ENCODE measurements at places on chromosomes 16 and 17.

- no peak for DNase-seq
Observed at GRCh38 chr16:16096858-16097213, 126.5 kb downstream of the ABCC6 start.

GRCh38 chr17:16568541-16569357 lies at the start of gene ZNF287:
Gene ZNF287 (minus strand): TSS chr17:16569204. CDS start chr17:16567731, 1,473 bp downstream.
- no peak for DNase-seq

DNA sequence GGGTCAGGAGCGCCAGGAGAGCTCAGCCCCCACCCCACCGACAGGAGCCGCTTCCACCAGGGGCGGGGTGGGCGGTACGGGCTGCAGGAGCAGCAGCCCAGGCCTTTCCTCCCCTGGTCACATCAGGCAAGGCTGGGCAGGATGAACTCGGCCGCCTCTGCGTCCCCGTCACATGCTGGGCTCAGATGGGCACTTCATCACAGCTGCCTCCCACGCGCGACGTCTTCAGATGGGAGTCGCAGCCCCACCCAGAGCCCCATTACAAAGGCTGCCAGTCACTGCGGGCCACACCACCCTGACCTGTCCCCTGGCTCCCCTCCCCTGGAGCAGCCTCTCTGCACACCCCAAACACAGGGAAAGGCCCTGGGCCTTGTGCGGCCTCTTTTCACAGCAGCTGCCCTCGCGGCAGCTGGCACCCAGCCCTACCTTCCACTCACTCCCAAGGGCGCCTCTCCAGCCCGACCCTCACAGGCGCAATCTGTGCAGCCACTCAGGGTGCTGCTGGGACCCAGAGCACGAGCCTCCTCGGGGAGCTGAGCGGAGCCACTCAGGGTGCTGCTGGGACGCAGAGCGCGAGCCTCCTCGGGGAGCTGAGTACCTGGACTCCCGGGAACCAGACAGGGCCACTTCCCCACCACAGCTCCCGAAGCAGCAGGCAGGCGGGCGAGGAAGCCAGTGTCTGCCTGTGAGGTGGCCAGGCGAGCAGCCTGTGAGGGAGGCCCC lies 4.7 kb downstream of the ZNF598 start:
- no peak for DNase-seq

DNA sequence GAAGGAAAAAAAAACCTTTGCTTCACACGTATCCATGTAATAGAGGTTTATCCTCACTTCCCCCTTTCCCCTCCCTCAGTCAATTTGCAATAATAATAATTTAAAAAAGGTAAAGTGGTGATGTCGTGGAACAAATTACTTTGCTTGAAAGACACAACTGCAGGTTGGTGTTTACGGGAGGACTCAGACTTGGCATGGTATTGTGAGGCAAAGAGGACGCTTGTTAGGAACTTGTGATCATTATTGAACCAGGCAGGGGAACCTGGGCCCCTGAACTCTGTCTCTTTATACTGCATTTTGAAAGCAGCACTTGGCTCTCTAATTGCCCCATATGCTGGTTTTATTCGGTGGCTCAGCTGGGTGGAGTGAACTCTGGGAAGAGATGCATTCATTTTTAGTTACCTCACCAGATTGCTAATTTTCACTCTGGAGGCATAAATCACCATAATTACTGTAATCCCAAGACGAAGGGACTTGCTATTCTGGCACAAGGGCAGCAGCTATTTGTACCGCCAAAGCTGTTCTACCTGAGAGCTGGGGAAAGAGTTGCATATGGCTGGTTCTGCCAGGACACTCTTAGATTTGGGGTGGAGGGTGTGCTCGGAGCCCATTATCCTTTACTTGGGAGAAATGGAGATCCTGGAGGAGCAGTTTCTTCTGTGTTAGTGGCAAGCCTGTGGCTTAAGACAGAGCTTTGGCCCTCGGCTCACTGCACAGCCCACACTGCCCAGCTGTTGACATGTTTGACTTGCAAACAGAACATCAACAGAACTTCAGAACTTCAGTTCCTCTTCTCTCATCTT lies 5.7 kb upstream of the DHX8 start:
- DNase-seq: no peak

DNA sequence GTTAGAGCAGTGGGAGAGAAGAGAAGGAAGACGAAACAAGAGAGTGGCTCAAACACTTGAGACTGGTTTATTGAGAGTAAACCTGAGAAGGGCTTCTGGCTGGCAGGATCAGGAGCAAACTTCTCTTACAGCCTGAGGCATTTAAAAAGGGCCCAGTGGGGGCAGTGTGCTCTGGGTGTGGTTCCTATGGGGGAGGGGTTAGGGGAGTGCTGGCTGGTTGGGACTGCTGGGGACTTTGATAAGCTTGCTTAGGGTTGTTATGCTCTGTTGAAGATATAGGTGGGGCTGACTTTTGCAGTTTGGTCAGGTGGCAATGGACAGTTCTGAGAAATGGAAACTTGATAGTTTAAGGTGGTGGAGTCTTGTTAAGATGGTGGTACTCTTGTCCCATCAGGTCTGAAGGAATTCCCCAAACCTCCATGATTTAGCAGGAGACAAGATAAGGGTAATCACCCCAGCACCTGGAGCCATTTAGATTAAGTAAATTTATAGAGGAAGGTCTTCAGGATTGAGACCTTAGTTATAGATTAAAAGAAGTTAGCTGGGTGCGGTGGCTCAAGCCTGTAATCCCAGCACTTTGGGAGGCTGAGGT lies 79.3 kb downstream of the EMP2 start:
- DNase-seq: no peak

DNA sequence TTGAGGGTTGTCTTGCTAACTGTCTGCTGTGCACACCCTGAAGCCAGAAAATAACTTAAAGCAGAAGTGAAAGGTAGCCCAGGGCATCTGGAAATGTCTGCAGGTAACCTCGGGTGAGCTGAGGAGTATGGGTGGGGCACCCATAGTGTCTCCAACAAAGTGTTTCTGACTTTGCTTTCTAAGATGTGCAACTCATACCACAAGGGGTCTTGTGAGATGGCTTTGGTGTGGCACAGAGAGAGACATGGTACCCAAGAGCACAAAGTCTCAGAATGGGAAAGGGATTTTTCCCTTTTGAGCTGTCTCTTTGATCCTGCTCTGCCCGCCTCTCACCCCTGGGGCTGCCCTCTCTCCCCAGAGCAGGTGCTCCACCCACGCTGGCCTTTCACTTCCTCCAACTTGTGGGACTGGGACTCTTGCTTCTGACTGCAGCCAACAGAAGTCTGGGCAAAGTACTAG lies 6.9 kb downstream of the CHD9 start:
- DNase-seq: no peak

DNA sequence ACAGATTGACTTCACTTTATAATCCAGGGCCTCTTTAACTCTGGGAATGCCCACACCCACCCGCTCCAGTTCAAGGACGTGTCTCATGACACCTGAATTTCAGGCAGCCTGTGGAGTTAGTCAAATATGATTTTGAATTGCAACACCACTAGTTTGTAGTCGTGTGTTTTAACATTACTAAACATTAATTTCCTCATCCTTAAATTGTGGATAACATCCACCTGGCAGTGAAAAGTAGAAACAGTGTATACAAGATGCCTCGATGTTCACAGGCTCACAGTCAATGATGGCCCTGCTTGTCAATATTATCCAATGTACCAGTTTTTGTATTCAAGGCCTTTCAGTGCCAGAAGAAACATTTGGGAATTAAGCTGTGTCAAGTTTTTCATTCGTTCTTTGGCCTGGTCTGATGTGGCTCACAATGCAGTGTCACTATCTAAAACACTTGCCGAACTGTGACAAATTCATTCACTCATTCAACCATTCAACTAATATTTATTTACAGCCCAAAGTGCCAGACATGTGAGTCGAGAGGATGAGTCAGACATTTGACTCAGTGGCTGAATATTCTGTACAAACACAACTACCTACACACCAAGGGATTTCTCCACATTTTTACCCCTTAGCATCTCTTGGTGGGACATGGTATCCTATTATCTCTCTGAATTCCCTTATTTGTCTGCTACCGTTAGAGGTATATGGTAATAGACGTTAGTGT lies 1.4 kb downstream of the MEIOB start:
- DNase-seq: peak; percentile 41

DNA sequence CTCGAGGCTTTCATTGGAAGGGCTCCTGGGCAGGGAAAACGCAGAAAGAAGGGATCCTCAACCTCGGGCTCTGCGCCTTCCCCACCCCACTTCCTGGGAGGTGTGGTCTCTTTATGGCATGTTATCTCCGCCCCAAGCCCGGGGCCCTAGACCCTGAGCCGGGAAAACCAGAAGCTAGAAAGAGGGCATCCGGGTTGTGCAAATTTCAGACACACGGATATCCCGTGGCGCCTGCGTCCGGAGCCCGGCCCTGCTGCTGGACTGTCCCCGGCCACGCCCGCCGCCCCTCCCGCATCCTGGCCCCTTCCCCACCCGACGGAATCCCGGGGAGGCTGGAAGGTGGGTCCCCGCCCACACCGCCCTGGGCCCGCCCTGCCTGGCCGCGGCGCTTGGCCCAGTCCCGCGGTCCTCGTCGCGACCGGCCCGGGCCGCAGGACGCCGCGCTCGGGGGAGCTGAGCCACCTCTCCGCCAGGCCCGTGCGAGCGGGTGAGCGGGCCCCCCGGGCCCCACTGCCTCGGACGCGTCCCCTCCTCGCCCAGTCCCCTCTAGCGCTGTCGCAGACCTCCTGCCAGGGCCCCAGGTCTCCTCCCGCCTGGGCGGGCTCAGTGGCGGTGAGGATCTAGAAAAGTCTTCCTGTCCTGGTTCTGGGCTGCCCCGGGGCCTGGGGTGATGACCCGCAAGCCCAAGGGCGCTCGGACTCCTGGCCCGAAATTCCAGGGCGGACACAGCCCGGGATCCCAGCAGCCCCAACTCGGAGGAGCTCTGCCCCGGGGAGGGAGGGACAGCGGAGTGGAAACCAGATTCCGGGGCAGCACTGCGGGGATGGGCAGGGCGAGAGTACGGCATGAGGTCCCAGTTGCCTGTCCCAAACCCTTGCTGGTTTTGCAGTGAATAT lies at the start of gene SLC16A5:
TSS of gene SLC16A5 (plus strand) at position 397 of the 896 bp plus-strand sequence. CDS start 5,683 bp downstream, outside the sequence.
- DNase-seq: peak; percentile 51

- DNase-seq: peak; percentile 66
Observed at GRCh38 chr16:55465077-55465896, 13.7 kb upstream of the MMP2 start.

GRCh38 chr17:33284022-33284421 lies 9.1 kb downstream of the ASIC2 start:
- no peak for DNase-seq

DNA sequence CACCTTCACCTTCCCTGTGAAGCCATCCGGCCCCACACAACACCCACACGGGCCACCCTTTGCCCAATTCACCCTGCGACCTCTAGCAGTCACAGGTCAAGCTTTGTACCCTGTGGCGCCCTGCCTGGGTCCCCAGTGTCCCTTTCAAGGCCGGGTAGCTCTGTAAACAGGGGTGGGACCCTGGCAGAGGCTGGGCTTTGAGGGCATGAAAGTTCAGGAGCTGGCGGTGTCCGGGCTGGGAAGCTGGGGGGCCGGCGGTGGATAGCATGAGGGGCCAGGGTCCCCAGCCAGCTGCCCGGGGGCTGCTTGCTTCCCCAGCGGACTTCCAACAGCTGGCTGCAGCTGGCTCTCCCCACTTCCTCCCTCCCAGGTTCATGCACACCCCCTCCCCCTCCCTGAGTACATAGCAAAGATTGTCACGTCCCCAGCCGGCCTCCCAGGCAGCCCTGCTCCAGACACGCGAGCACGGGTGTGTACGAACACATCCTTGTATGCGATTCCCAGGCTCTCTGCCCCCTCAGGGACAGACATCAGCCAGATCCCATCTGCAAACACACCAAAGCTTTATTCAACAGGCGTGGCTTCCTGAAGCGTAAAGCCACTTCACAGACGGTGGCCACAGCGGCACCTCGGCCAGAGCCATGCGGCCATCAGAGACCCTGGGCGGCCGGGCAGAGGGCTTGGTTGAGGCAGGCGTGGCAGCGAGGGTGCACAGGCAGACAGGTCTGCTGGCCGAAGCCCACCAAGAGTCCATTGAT lies 8.2 kb downstream of the NTHL1 start:
- no peak for DNase-seq

DNA sequence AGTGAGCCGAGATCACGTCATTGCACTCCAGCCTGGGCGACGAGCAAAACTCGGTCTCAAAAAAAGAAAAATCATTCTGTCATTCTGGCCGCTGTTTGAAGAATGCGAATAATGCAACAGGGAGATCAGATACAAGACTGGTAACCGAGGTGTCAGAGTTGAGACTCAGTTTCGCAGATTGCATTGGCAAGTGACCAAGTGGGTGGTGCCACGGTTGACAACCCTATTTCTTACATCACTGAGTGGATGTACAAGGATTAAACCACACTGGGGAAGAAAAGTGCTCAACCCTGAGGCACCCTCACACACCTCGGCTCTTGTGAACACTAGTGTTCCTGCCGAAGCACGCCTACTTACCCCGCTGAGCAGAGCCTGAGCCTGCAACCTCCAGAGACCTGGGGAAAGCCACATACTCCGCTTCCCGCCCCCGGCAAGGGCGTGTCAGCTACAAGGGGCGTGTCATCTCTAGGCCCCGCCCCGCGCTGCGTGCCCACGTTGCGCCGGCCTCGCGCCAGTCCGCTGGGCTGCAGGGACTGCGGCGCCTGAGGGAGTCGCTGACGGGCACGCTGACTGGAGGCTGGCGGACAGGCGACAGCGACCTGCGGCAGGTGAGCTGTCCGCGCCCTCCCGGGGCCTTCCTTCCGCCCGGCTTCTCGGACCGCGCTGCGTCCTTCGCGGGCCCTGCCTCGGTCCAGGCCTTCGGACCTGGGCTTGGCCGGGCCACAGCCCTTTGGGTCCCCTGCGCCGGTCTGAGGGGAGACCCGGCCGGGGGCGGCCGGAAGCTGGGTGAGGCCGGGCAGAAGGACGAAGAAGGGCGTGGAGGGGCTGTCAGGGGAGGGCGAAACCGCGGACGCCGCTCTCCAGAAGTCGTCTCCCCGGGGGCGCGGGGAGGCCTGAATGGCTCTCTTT lies at the start of gene HMOX2:
TSS of gene HMOX2 (plus strand) at position 519 of the 909 bp plus-strand sequence. CDS start 29,127 bp downstream, outside the sequence.
- peak; percentile 74 for DNase-seq

GRCh38 chr17:1003972-1004768 lies 7.2 kb downstream of the TIMM22 start:
- DNase-seq: no peak

DNA sequence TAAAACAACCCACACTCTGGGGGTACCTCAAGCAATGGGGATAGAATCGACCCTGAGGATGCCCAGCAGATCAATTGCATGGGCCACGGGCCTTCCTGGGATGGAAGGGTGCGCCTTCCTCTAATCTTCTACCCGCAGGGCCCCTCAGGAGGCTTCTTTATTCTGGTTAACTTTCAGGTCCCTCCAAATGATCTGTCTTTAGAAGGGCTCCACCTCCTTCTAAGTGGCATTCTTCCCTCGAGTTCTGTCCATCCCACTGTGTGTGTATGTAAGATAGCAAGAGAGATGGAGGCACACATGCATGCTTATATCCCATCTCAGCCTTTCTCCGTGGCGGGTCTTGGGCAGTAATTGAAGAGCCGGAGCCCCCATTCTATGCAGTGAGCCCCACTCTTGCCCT lies 125.7 kb downstream of the MRM1 start:
- DNase-seq: no peak

Data from HS-27A (cell line).